ENCODE measurements at places on chromosomes 11 and 22.
A peak's percentile ranks its signal among the peaks of the same experiment; 100 is the strongest.

GRCh38 chr11:59898650-59899049, 20.1 kb downstream of the OOSP3 start:
- DNase-seq: no peak

GRCh38 chr11:122146475-122146874, 30.5 kb upstream of the BLID start:
- DNase-seq: no peak

DNA sequence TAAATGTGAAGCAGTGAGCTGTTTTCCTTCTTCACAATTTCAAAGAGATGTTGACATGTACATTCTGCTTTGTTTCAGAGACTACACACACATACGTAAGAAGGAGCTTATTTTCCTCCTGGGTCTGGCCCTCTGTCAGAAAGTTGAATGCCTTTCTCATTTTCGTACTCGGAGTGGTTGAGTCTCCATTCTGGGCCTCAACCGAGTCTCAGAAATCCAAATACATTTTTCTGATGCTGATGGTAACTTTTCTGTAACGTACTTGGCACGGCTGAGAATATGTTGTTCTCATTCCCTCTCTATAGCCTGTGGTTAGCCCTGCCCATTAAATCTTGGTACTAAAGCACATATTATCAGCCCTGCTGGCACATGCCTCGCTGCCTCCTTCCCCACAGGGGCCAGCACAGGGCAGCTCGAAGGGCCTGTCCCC, 25.3 kb downstream of the PARVA start:
- DNase-seq: no peak

- DNase-seq: no peak
These were observed 53.6 kb downstream of the OSBPL5 start for GRCh38 chr11:3111466-3111865.

GRCh38 chr11:61121192-61121831, 19.0 kb downstream of the CD5 start:
- no peak for DNase-seq

DNA sequence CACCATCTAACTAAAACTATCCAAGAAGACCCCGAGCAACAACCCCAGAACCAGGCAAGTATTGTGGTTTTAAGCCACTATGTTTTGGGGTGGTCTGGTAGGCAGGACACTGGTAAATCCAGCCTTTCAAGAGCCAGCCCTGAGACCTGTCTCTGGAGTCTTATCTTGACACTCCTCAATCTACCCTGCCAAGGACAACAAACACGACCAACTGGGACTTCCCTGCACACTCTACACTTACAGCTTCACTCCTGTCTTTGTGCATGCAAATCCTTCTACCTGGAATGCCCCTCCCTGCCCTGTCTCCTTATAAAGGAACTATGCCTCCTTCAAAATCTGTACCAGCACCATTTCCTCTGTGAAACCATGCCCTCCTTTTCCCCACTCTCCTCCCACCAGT, 107.3 kb downstream of the RPL27A start:
- no peak for DNase-seq

DNA sequence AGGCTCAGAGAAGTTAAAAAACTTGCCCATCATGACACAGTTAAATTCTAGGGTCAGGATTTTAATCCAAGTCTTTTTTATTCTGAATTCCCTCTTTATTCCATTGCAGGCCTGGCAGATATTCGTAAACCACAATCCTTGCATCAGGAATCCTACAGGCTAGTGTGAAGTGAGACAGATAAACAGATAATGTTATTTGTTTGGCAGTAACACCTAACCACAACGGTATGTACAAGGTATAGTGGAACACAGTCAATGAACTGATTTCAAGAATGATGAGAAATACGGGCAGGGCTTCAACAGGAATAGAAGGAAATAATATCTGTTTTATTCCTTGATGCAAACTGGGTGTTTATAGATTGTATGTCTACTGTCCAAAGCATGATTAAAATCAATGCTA, 32.0 kb upstream of the NARS2 start:
- DNase-seq: no peak

DNA sequence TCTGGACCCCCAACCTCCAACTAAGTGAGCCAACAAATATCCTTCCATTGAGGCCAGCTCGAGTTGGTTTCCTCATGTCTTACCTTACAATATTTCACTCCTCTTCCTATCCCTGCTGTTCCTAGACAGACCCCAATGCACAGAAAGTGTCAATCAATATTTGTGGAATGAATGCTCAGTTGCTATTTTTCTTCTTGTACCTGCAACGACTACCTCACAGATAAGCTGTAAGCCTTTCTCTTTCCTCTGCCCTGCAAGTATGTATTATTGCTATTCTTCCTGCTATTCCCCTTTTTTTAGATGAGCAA, 26.8 kb upstream of the CREB3L1 start:
- DNase-seq: no peak

DNA sequence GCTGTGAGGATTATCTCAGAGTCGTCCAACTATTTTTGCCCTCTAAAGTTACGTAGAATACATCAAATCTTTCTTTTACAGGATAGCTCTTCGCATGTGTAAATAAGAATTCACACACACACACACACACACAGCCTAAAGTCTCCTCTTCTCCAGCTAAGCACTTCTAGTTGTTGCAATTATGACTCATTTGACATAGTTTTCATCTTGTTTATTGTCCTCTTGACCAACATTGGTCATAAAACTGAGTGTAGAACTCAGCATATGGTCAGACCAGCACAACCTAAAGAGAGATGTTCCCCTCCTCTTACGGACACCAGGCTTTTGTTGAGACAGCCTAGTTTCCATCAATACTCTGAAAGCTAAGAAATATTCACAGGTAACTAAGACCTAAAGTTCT, 234.2 kb downstream of the BLID start:
- DNase-seq: no peak

GRCh38 chr22:30002861-30003486, 77.3 kb upstream of the HORMAD2 start:
- no peak for DNase-seq

- DNase-seq: peak; percentile 73
These were observed 115.4 kb downstream of the KIAA1671 start for GRCh38 chr22:25067851-25068421.

DNA sequence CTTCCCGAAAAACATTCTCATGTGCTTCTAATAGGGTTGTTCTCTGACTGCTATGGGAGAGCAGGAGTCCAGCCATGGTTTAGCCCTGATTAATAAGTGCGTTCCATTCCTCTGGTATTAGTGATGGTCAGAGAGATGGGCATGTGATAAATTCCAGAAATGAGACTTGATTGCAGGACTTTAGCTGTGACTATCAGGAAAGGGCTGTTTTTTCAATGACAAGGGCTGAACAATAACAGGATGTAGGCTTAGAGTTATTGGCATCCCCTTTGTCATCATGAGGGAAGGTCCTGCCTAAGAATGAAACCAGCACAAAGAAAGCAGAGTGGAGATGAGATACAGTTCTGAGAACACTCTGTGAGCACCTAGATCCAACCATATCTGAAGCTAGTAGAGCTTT, 494.6 kb downstream of the MIAT start:
- no peak for DNase-seq

DNA sequence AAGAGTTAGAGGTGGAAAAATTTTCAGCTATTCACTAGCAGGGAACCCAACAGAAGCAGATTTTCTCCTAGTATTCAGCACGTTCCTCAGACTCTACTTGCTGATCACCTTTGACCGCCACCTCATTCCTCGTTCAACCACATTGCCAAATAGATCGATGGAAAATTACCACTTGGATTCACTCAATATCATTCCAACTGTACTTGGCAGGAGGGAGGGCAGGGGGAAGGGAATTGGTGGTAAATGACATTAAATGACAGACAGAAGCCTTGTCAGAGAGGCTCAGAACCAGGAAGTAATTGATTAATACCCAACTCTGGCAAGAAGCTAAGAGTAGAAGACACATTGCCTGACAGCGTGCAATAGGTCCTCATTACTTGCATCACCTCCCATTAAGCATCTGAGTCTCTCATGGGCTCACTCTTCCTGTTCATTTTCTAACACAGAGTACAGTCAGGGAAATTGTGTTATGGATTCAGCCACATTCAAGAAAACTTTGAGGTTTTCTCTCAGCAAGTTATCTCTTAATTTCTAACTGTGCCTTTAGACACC, 240.5 kb upstream of the FAT3 start:
- DNase-seq: no peak

GRCh38 chr11:57399221-57399620, 8.8 kb upstream of the PRG2 start:
- no peak for DNase-seq

DNA sequence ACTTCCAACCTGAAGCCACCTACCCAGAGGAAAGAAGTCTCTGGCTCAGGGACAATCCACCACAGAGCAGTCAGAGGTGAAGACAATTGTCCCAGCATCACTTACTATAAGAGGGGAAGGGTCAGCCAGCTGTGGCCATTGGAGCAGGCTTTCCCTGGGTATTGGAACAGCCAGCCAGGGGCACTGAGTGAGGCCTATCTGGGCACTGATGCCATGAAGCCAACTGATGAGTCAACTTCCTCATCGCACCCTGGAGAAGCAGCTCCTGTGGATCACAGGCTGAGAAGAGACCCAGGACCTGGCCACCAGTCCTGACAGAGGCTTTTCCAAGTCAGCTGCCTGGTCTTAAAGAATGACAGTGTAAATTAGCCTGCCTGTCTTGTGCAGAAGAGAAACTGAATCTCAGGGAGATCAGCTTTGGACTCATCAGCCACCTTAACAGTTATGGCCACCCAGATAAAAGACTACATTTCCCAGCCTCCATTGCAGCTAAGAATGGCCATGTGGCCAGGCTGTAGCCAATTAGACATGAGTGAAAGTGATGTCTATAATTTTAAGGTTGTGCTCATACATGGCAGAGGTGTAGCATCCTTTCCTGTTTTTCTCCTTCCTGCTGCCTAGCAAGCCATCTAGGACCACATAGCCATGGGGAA, 19.0 kb downstream of the CHST1 start:
- no peak for DNase-seq

All from hypothalamus (tissue), 51 donors.